NCI-H2081 treated with DMSO at 0.1 percent for 48 hours (cell line): ENCODE measurements at places on chromosomes 7 and 10.

- no peak for DNase-seq
These were observed 38.6 kb upstream of the TNKS2 start for GRCh38 chr10:91759581-91759986.

DNA sequence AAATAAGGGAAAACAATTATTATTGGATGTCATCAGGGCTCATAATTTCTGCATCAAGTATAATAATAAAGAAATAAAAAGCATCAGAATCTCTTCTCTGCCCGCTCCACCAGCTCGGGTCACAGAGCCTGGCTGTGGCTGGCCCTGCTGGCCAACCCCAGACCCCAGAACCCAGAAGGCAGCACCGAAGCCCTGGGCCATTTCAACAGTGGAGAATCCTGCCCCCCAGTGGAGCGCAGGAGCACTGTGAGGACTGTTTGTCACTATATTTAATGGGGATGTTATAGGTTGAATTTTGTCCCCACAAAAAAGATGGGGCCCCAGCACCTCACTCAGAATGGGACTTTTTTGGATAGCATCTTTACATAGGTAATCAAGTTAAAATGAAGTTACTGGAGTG is 27.3 kb downstream of the DENND11 start:
- no peak for DNase-seq

- no peak for DNase-seq
These were observed 48.3 kb upstream of the OCM2 start for GRCh38 chr7:98038321-98038720.

- DNase-seq, result no peak
These were observed 595 bp downstream of the TBL2 start for GRCh38 chr7:73577627-73578341.

- no peak for DNase-seq
These were observed 14.9 kb upstream of the CPVL start for GRCh38 chr7:29161231-29161630.

DNA sequence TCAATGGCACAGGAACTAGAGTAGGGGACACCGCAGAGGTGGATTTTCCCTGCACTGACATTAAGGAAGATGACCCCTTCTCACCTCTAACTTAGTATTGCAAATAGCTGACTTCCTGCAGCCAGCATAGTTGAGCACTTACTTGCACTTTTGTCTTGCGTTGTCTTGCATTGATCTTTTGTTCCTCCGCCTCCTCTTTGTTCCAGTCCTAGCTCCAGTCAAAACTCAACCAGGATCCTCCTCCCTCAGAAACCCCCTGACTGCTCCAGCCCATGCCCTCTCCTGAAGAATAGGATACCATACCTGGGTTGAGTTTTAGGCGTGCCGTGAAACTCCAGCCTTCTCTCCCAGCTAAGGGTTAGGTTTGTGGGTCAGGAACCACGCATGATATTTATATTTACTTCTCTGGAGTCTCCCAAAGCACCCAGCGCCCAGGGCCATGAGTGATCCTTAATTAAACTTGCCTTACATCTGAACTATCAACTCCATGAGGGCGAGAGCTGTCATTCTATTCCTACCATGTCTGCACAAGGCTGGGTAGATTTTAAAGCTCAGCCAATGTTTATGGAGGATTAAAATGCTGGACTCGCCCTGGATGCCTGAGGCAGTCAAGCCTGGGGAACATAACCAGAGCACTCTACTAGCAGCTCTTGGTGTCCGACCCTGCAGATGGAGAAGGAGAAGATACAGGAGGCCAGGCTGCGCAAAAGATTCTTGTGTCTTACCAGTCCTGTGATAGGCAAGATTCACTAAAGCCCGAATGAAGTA is 14.1 kb downstream of the ZNF467 start:
- no peak for DNase-seq

DNA sequence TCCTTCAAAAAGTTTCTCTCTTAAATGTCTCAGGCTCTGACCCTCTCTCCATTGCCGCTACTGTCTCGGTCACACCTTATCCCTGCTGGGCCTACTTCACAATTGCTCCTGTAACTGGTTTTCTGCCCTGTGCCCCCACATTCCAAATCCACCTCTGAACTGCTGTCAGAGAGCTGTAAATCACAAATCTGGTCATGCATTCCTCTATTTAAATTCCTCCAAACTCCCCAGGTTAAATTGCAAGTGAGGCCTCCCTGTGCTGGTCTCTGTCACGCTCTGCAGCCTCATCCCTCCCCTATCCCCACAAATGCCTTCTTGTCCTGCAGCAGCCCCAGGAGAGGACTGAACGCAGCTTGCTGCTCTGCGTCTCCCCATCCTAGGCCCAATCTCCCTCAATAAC is 40.4 kb upstream of the CDCA7L start:
- no peak for DNase-seq

DNA sequence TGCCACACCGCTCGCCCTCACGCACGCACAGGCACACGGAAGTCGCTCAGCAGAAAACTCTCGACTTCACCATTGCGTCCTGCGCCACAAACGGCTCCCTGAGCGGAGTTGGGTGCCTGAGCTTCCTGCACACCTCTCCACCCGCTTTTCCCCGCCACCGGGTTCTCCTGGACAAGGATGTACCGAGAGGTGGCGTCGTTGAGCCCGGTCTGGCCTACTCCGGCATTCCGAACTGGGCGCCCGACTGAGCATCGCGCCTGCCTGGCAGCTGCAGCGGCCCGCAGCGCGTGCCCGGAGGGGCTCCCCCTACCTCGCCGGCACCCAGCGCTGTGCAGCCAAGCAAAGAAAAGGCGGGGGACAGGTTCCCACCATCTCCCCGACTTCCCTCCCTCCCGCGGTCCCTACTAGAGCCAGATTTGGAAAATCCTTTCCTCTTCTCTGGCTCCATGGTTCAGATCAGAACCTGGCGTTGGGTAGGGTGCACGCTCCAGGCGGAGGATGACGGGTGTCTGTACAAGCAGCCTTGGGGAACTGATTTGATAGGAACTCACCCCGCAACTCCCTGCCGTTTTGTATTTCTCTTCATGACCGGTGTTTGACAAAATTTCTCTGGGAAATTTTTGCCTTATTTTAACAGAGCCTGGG is 1.7 kb downstream of the SORCS3 start:
- DNase-seq, result no peak

DNA sequence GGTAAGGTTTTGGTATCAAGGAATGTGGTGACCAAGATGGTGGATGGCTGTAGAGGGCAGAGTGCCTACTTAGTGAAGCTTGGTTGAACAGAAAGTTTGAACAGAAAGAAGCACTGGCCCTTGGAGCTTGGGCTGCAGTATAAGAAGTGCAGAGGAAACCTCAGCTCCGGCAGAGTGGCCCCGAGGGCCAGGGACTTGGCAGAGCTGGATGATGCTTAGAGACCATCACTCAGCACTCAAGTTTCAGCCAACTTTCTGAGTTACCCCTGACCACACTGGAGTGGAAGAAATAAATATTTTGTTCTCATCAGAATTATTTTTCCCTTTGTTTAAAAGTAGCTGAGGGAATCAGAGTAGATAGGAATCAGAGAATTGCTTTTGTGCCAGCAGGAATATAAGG is 336.7 kb downstream of the C7orf25 start:
- no peak for DNase-seq

DNA sequence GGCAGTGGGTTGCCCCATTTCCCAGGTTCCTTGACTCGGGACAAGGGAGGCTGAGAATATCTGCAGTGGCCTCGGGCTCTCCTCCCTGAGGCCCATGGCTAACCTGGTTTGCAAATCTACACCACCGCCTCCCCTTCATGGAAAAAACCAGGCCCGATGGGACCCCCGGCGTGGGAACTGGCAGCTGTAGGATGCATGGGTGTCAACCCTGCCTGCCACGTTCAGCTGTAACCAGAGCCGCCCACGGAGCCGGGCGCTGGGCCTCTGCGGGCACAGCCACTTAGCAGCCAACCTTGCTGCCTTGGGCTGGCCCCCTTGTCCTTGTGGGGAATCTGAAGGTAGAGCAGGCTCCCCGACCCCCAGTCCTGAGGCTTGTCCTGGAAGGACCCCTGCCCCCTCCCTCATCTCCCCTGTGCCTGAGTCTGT is 1.6 kb downstream of the PWWP2B start:
- no peak for DNase-seq

DNA sequence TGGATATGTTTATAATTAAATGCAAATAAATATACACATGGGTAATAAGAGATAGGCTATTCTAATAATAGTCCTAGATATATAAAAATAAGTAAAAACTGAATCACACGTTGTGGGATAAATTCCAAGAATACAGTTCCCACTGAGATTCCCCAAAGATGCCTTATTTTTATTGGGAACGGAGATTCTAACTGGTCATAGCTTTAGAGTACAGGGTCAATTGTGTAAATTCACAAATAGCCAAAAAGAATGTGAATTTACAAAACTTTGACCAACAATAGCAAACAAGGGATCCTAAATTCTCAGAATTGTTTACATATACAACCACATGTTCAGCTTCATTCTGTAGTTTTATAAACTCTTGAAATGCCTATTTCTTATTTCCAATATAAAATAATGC is 65.0 kb downstream of the VSTM4 start:
- no peak for DNase-seq

DNA sequence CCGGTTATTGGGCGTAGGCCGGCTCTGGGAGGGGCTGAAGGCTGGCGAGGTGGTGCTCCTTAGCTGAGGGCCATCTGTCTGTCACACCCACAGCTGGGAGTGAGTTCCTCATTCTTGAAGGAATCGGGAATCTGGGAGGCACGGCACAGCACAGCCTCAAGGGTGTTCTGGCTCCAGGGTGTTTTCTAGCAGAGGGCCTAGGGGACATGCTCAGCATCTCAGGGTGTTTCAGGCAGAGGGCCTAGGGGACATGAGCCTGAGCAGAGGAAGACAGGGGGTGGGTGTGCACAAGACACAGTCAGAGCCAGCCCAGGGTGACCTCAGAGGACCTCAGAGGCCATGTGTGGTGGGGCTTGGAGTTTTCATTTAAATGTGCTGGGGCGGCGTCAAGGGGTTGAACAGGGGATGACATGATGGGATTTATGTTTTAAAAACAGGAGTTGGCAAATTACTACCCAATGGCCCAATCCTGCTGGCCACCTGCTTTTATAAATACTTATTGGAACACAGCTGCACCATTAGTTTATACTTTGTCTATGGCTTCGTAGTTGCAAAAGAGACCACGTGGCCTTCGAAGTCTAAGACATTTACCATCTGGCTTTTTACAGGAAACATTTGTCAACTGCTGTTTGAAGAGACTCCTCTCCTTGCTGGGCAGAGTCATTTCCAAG is 121.6 kb downstream of the PRKAG2 start:
- no peak for DNase-seq

DNA sequence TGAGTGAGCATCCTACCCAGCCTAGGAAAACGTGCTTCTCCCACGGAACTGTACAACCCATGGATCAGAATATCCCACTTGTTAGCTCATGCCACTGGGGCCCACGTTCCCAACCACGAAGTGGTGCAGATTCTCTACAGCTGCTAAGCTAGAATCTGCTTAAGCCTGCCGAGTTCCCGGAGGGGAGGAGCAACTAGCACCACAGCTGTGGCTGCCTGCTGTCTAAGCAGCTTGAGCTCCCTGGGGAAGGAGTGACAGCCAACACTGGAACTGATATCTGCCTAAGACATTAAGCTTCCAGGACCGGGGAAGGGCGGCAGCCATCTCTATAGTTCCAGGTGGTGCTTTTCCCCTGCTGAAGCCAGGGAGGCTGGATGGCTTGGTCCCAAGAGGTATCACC is 334.7 kb upstream of the CHRM2 start:
- DNase-seq, result no peak

DNA sequence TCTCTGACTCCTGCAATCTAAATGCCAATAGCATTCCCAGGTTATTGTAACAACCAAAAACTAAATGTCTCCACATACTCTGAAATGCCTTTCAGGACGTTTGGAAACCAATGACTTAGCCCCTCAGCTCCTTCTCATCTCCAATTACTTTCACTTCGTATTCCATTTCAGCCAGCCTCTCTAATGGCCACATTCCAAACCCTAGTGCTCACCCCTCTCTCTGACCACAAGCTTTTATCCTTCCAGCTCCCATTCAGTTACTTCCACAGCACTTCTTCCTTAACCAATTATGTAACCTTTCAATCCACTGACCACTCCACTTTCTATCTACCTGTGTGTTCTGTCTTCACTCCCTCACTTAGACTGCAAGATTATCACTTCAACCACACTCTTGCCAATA is 4.3 kb downstream of the NOC3L start:
- no peak for DNase-seq

- DNase-seq, result no peak
These were observed 172.3 kb upstream of the ADCY1 start for GRCh38 chr7:45401851-45402250.

- no peak for DNase-seq
These were observed 151.5 kb downstream of the KIF20B start for GRCh38 chr10:89852872-89853271.

GRCh38 chr10:34633374-34633773 is 181.7 kb downstream of the PARD3 start:
- no peak for DNase-seq
